ENCODE measurements at places on chromosomes 3 and 15. TPM values are rescaled to one million over a fixed set of nuclear protein-coding genes. Genes with fewer than 3 reads are reported as not detected.

Gene TNFSF10
- not detected for total RNA-seq

Gene ICE2
- 35.6 TPM for total RNA-seq

Gene PARP15
- not detected for total RNA-seq

Gene WWTR1
- 159 TPM for total RNA-seq

Gene ARIH2
- total RNA-seq: 52.5 TPM

Gene CD200R1
- 0.12 TPM for total RNA-seq

Gene VPS39
- 19.0 TPM for total RNA-seq

Gene PSMA4
- total RNA-seq: 406 TPM

Gene SLC2A2
- total RNA-seq: not detected

Gene HYPK
- 4.3 TPM for total RNA-seq

Gene DGKG
- total RNA-seq: 7.0 TPM

Gene THRB
- total RNA-seq: 1.1 TPM

Gene RTP1
- not detected for total RNA-seq

Gene GOLGA8K
- 0.60 TPM for total RNA-seq

Gene ISY1
- total RNA-seq: 21.9 TPM

Gene ATP2B2
- total RNA-seq: 0.08 TPM

All from A549 treated with Hydrocortisone at 1 μM for 4 hours (cell line).